Hepatic stellate cell (primary cell): ENCODE measurements at places on chromosomes 12 and 14.

DNA sequence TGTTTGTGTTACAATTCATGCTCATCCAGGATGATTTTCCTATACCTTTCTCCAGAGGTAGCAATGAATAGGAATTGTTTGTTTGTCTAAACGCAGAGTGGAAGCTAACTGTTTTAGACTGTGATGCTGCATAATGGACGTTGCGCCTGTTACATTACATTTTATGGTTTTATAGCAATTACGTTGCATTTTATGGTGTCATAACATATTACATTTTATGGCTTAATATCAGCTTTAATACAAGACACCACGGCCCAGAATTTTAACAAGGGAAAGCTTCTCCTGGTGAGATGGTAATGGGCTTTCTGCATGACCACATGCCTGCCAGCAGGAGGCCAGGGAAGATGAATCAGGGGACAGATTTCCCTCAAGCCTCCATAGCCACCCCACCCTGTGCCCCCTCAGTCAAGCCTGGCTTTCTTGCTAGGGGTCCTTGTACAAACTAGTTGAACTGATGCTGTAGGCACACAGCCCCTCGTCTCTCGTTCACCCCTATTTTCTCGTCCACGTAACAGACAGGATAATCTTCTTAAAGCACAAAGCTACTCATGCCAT, 56.5 kb downstream of the HSPB8 start:
- no peak for DNase-seq

GRCh38 chr12:129762436-129762835, 141.4 kb downstream of the TMEM132D start:
- DNase-seq: no peak

- no peak for DNase-seq
Observed at GRCh38 chr12:92107621-92108131, 38.0 kb downstream of the BTG1 start.

DNA sequence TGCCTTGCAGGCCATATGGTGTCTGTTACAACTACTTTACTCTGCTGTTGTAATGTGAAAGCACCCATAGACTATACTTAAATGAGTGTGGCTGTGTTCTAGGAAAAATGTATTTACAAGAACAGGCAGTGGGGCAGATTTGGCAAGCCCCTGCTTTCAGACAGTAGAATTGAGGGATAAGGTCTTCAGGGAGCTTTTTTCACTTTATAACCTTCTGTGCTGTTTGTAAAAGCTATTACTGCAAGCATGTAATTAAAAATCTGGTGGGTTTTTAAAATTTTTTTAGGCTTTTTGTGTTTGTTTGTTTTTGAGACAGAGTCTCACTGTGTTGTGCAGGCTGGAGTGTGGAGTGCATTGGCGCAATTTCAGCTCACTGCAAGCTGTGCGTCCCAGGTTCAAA, 73.9 kb downstream of the VEZT start:
- no peak for DNase-seq

GRCh38 chr12:25740617-25741016, 187.5 kb upstream of the LMNTD1 start:
- DNase-seq: no peak

DNA sequence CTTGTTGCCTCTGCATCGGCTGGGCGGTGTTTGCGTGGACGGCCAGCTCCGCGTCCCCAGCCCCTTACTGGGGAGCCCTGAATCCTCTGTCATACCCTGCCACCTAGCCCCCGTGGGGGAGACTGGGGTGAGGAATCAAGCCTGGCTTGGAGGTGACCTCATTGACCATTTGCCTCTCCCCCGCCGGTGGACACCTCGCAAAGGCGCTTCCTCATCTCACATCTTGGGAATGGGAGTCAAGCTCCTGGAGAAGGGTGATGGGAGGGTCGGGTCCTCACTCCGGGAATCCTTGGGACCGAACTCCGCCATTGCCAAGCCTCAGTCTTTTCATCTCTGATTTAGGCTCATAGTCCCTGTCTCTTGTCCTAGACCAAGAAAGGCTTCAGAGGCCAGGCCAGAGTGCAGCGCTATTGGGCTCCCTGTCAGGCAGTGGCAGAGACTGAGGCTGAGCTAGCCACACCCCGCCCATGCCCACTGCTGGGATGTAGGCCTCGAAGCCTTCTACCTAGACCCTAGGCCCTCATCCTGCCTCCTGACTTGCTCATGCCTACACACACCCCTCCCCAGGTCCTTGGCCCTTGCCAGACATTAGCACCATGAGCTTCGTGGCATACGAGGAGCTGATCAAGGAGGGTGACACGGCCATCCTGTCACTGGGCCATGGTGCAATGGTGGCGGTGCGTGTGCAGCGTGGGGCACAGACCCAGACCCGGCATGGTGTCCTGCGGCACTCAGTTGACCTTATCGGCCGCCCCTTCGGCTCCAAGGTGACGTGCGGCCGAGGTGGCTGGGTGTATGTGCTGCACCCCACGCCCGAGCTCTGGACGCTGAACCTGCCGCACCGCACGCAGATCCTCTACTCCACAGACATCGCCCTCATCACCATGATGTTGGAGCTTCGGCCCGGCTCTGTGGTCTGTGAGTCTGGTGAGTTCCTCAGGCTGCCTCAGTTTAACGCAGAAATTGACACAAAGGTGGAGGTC, 678 bp downstream of the TRMT61A start:
- DNase-seq: no peak

GRCh38 chr12:1607940-1608712, 13.7 kb upstream of the FBXL14 start:
- no peak for DNase-seq

DNA sequence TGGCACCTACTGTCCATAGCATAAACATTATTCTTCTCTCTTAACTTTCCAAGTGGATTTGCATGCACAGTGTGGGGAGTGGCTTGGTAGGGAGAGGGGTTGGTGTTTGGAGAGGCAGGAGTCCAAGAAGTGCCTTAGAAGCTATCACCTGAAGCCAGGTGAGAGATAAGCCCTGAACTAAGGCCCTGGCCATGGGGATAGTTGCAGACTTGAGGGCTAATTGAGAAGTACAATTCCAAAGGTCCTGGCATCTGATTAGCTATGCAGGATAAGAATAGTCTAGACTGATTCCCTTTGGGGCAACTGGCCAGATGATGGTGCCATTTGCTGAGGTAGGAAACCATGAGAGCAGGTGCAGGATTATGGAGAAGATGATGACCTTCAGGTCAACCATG, 2.0 kb upstream of the PCK2 start:
- no peak for DNase-seq

- DNase-seq: peak; percentile 4
Observed at GRCh38 chr12:29519585-29520182, 22.2 kb upstream of the OVCH1 start.

GRCh38 chr14:64417055-64417770, 29.1 kb downstream of the MTHFD1 start:
- DNase-seq: peak; percentile 40

DNA sequence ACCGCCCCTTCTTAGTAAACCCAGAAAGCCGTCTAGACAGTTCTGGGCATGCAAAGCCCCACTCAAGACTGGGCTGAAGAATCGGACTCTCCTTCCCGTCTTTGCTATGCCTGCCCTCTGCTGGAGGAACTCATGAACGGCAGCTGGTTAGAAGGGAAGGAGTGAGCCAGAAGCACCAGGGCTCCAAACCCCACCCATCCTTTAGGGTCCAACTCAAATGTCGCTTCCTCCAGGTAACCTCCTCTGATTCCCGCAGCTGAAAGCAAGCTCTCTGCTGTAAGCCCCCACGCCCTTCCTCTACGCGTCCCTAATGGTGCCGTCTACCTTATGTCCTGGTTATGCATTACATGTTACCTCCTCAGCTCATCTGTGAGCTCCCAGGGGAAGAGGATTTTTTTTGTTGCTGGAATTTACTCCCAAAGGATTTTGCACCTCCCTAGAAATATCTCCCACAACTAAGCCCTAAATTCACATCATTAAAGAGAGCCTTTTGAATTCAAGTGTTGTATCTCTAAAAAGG, 59.0 kb upstream of the SCN8A start:
- DNase-seq: peak; percentile 78

- DNase-seq: no peak
Observed at GRCh38 chr14:101454229-101454628, 107.1 kb upstream of the DIO3 start.

GRCh38 chr14:38469156-38469555, 213.3 kb upstream of the CLEC14A start:
- no peak for DNase-seq

- DNase-seq: peak; percentile 96
Observed at GRCh38 chr12:119178544-119179334, at the start of gene HSPB8. Gene HSPB8, plus strand, starts transcription at chr12:119178931. Its CDS starts 382 bp downstream, at chr12:119179313.

- DNase-seq: no peak
Observed at GRCh38 chr14:72715850-72716228, 178.1 kb downstream of the DPF3 start.

- no peak for DNase-seq
Observed at GRCh38 chr14:74299061-74299545, 3.6 kb downstream of the ABCD4 start.

GRCh38 chr14:88815980-88816379, 8.5 kb upstream of the TTC8 start:
- DNase-seq: no peak

DNA sequence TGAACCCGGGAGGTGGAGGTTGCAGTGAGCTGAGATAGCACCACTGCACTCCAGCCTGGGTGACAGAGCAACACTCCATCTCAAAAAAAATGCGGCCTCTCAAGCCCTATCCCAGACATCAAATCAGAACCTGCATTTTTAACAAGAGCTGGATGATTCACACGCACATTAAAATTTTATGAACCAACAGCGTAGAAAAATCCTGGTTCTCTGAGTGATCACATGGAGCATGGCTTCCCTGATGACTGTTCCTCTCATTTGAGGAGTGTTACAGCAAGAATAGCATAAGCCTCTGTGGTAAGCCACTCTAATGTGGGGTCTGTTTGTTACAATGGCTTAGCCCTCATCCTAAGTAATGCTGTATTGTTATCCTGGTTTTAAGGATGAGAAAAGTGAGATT, 163.6 kb downstream of the BRMS1L start:
- no peak for DNase-seq

- DNase-seq: no peak
Observed at GRCh38 chr12:114873656-114874055, 189.7 kb upstream of the TBX3 start.

- DNase-seq: no peak
Observed at GRCh38 chr12:3558854-3559253, 67.9 kb downstream of the PRMT8 start.

GRCh38 chr14:59582161-59582560, 5.5 kb upstream of the CCDC175 start:
- no peak for DNase-seq

- DNase-seq: no peak
Observed at GRCh38 chr12:53122961-53123468, 19.7 kb downstream of the SOAT2 start.

DNA sequence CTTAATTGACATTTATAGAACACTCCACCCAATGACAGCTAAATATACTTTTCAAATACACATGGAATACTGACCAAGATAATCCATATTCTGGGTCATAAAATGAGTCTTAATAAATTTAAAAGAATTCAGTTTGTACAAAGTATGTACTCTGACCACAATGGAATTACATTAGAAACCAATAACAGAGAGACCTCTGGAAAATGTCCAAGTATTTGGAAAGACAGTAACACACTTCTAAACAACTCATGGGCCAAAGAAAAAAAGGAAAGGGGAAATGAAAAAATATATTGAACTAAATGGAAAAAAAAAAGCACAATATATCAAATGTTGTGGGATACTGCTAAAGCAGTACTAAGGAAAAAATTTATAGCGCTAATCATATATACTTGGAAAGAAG, 52.0 kb downstream of the CRACR2A start:
- no peak for DNase-seq

- no peak for DNase-seq
Observed at GRCh38 chr12:115147916-115148315, 463.9 kb upstream of the TBX3 start.

- DNase-seq: no peak
Observed at GRCh38 chr14:29668201-29668600, 259.4 kb downstream of the PRKD1 start.

GRCh38 chr12:42585841-42586216, 3.7 kb downstream of the PRICKLE1 start:
- no peak for DNase-seq
